ENCODE measurements at places on chromosomes 2 and 18. TPM values are rescaled to one million over a fixed set of nuclear protein-coding genes. Genes with fewer than 3 reads are reported as not detected.
A peak's percentile ranks its signal among the peaks of the same experiment; 100 is the strongest.

- DNase-seq, result no peak
Measured at GRCh38 chr2:117714110-117714509, 100.4 kb upstream of the DDX18 start.

DNA sequence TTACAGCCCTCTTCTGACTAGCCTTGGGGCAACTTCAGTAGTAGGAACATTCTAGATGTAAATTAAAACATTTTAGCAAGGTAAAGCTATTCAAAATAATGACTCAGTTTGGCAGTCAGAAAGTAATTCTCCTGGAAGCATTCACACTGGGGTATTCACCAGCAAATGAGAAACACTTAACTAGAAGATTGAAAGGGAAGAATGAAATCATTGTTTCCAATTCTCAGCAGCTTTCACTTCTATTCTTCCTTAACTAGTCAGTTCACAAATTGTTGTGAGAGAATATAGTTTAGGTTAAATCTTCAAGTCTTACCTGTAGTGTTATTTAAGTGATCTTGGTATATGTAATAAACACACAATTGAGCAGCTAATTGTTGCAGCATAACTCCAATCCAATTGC is 1135.6 kb upstream of the FAM98A start:
- no peak for DNase-seq

- DNase-seq, result no peak
Measured at GRCh38 chr2:164816046-164816445, 25.6 kb downstream of the COBLL1 start.

- DNase-seq, result peak; percentile 63
Measured at GRCh38 chr2:157444641-157445040, 752 bp upstream of the CYTIP start.

The DTNA gene
- not detected for total RNA-seq

DNA sequence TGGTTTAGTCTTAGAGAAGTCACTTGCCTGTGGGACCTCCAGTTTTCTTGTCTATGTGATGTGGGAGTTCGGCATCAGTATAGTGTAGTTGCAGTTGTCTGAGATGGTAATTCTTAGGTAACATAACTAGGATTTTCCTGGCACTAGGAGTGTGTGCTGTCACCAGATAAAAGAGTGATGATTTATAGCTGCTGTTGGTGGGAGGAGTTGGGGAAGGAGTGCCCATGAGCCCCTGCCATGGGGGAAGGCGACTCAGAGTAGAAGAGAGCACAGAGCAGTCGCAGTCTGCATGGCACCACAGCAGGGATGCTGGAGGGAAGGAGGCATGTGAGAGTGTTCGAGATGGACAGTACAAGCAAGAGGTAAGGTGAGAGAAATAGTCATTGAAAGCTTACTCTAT is 38.7 kb downstream of the ATP9B start:
- no peak for DNase-seq

- peak; percentile 80 for DNase-seq
Measured at GRCh38 chr2:240143801-240144648, 3.6 kb upstream of the OTOS start.

DNA sequence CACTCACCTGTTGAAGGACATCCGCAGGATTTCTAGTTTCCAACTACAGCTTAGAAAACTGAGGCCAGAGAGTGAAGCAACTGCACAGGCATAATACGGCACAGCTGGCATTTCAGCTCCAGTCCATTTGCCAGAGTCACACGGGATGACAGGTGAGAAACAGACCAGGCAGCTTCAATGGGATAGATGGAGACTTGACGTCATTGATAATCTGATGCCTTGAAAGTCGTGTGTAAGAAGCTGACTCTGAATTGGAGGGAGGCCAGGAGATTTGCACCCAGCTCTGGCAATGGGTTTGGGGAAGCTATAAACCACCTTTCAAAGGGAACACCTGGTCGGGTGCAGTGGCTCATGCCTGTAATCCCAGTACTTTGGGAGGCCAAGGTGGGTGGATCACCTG is 12.4 kb upstream of the DNMT3A start:
- no peak for DNase-seq

DNA sequence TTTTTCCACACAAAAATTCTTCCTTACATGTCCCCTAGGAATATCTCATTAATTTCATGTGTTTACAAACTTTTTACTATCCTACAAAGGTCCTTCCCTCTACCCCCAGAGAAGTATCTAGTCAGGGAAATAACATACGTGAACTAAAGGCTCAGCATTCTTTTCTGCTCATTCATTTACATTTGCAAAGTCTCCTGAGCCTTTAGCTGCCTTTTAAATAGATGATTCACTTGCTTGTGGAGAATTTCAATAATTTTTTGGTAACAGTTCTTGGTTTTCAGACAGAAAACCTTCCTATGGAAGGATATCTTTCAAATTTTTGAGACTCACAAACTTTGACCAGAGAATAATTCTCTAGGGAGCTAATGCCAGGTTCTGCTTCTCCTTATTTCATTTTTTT is 81.5 kb upstream of the RMDN2 start:
- no peak for DNase-seq

- DNase-seq, result peak; percentile 56
Measured at GRCh38 chr2:189300916-189301315, 121.4 kb upstream of the COL5A2 start.

DNA sequence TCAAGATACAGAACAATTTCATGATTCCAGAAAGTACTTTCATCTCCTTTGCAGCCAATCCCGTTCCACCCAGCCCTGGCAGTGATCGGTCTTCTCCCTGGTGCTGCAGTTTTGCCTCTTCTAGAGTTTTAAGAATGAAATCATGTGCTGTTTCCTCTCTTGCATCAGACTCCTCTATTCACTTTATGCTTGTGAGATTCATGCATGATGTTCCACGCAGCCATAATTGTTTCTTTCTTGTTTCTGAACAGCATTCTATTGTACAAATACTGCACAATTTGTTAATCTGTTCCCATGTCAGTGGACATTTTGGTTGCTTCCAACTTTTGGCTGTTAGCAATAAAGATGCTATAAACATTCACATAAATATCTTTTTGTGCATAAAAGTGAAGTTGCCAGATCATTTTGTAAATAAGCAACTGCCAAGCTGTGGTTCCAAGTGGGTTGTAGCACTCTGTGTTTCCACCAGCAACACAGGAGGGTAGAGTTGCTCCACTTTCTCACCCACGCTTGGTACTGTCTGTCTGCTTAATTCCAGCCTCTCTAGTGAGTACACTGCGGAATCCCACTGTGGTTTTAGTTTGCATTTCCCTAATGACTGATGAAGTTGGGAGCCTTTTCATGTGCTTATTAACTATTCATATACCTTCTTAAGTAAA is 104.5 kb downstream of the TWIST2 start:
- peak; percentile 18 for DNase-seq

DNA sequence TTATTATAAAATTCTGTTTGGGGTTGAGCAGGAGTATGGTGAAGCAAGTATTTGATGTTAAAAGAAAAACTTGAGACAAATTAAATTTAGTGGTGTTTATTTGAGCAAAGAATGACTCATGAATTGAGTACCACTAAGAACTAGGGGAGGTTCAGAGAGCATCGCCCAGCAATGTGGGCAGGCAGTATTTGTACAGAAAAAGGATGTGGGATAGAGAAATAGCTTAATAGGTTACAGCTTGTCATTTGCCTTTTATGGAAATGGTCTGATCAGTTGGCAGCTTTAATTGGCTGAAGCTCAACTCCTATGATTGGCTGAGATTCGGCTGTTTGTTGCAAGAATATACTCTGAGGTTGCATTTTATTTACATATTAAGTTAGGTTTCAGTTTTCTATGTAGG is 68.2 kb downstream of the LRATD1 start:
- no peak for DNase-seq

DNA sequence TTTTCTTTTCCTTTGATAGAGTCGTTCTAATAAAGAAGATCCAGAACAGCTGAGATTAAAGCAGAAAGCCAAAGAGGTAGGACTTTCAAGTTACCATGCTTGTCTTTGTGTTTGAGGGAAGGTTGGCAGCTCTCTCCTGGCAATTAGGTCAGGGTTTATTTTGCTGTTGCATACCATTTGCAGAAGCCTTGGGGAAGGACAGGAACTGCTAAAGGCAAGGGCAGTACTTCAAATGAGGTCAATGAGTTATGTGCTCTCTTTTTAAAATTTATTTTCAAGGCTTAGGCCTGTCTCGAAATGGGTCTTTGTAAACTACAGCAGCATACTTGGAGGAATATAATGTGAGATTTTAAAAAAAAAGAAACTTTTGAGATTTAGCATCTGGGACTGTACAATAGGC is 108.9 kb downstream of the TAF4B start:
- no peak for DNase-seq

Measured in activated CD8-positive, alpha-beta memory T cell treated with anti-CD3 and anti-CD28 coated beads, Interleukin-2, amount 10 ng/mL, durations not matched to agents 7 days and 5 days (primary cell).